NB4 (cell line): ENCODE measurements at places on chromosomes 3 and 15.

DNA sequence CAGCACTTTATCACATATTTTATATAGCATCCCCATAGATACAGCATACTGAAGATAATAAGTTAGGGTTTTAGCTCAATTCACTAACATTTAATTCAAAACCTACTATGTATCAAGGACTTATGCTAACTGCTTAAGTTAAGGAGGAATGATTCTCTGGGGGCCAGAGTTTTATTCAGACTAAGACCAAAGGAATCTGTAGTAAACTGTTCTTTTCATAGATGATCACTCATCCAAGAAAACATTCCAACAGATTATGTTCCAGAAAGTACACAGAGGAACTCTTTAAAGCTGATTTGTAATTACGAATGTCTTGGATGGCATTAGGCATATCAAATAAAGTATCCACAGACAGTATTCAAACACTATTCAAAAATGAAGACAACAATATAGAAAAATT is 226.4 kb downstream of the SCAPER start:
- DNase-seq, result no peak

- DNase-seq, result no peak
Measured at GRCh38 chr3:107184375-107184774, 192.9 kb upstream of the CCDC54 start.

DNA sequence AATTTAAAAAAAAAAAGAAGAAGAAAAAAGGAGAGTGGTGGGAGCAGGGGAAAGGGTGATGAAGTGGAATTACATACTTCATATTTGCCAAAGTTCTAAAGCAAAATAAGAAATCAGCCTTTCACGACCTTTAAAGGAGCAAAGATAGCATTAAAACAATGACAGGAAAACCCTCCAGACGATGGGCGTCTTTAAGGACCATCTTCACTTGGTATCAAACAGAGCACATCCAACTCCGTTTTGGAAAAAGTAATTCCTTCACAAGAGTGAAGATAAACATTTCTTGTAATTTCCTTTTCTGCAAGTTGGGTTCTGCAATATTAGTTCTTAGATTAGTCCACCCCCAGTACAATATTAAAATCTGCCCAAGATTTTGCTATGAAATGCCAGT is 32.8 kb downstream of the FRMD4B start:
- DNase-seq, result no peak

- no peak for DNase-seq
Measured at GRCh38 chr15:66941791-66942190, 123.6 kb upstream of the SMAD3 start.

GRCh38 chr3:120765830-120766493 is 23.4 kb downstream of the GTF2E1 start:
- no peak for DNase-seq

DNA sequence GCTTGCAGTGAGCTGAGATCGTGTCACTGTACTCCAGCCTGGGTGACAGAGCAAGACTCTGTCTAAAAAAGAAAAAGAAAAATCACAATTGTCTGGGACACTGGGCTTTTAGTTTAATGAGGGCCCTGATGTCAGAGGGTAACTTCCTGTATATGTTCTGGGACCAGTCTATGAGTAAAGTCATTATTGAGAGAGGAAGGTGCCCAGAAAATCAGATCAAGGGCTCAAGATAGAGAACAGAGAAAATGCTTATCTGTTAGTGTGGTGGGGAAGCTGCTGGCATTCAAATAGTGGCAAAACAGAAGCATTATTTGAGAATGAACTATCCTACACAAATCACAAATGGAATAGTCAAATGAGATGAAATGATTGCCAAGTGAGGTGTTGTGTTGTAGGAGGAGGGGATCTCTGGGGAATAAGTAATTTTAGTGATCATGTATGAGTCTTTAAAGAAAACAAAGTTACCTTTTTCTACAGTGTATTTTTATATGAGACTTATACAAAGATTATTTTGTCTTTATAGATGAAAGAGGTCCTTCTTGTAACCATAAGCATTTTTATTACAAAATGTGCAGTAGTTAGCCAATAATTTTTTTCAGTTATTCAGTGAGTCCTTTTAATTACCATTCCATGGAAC is 13.4 kb downstream of the ARIH2 start:
- DNase-seq, result no peak

GRCh38 chr3:173397161-173398110 is at the start of gene NLGN1:
NLGN1 (plus strand) TSS chr3:173397744.
- no peak for DNase-seq

DNA sequence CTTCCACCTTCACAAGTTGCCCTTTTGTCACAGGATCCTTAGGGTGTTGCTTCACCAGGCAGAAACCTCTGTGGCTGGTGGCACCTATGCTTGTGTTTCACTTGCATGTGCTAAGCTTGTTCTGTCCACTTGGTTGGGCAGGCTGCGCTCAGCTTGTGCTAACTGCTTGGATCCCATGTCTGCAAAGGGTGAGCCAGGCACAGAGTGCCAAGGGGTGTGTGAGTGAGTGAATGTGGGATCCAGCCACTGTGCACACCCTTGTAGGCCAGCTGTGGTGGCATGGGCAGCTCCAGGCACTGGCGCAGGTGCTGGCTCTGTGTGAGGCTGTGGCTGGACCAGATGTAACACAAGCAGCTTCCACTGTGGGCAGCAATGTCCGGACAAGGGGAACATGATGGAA is 728.7 kb upstream of the ROBO1 start:
- DNase-seq, result no peak

DNA sequence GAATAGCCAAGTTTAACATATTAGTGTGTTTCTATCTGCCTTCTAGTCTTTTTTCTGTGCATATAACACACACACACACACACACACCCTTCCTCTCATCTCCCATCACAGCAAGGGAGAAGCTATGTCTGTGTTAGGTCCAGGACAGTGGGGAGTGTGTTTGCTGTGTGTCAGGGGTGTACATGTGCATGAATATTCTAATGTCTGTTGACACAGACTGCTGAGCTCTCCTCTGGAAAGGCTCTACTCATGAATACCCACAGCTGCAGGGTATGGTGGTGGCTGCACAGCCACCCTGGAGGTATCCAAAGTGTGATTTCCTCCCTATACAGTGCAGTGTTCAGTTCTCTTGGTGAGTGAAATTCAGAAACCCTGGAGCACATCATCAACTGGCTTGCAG is 42.9 kb downstream of the ARNT2 start:
- DNase-seq, result no peak
